NCI-H1092 (cell line): ENCODE measurements at places on chromosomes 5 and 9.

DNA sequence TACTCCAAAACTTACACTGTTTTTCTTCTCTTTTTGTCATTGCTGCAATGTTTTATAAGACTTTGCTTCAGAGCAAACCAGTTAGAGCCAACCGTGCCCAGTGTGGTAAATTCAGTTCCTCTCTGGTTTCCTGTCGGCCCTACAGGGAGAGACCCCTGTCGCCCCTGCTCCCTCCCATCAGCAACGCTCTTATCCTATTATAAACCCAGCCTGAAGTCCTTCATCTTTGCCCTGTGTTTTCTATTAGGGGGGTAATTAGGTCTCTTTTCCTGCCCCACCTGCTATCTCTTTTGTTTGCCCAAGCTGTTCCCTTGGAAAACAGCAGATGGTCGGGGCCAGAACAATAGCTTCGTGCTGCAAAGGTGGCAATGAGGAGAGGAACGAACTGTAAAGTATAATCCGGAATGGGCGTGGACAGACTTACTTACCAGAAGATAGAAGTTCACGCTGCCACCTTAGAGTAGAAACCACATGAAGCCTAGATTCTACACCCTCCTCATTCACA is 21.4 kb upstream of the OTULINL start:
- DNase-seq, result peak; percentile 64

DNA sequence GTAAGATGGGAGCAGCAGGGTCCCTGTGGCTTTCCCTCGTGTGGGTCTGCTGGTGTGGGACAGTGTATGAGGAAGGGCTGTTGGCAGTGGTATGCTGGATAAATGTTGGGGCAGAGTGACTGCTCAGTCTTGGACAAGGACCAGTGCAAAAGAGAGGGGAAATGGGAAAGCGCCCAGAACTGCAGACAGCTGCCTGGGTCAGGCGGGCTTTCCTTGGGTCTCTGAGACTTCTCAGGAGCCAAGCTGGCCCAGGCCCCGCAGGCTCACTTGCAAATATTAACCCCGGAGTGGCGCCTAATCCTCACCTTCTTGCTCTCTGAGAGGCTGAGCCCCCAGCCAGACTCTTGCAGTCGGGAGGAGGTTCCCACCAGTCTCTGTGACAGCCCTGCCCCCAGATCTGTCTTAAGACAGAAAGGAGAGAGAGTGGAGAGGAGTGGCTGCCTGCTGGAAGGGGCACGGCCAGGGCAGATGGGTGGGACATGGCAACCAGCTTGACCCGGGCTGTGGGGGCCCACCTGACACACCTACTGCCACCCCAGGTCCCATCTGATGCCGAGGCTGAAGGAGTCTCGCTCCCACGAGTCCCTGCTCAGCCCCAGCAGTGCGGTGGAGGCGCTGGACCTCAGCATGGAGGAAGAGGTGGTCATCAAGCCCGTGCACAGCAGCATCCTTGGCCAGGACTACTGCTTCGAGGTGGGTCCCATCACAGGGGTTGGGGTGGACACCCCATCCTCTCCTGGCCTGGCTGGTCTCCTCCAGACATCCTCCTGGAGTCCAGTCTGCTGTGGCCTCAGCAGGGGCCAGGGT is 105.2 kb downstream of the DAB2IP start:
- no peak for DNase-seq

- DNase-seq, result no peak
Observed at GRCh38 chr9:135359764-135360163, 119.8 kb upstream of the PPP1R26 start.

DNA sequence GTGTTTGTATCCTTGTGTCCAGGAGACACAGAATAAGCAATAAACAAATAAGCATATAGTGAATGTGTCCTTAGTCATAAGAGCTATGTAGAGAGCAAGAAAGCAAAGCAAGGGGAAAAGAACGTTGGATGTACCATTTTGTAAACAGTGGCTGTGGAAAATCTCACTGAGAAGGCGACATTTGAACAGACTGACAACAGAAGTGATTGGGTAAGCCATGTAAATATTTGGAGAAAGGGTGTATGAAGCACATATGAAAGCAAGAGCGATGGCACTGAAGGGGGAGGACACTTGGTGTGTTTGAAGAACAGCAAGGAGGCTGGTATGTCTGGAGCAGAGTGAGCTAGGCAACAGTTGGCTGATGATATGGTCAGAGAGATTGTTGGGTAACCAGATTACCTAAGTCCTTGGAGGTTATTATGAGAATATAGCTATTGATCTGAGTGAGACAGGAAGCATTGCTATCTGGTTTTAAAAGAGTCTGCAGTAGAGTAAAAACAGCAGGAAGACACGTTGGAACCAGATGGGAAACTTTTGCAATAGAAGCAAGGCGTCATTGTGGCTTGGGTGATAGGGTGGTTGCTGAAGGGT is 115.5 kb upstream of the IL7R start:
- no peak for DNase-seq

GRCh38 chr5:87095787-87096186 is 171.9 kb upstream of the RASA1 start:
- no peak for DNase-seq

GRCh38 chr9:129653823-129654553 is 11.5 kb upstream of the PRRX2 start:
- DNase-seq, result no peak

DNA sequence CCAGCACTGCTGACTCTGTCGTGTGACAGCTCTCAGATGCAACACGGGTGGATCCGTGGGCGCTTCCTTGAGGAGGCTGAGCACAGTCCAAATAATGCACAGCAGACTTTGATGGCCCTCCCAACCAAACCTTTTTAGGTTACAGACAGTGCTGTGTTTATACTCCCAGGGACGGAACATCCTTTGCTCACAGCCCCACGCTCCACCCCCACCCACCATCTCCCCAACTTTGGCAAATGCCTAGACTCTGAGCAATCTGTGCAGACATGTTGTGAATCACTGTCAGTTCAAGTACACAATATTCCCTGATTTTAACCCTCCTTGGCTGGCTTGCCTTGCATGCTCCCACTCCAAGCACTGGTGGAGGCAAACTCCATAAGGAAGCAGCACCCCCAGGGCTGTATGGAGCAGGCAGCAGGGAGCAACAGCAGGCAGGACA is 324.6 kb downstream of the MLLT3 start:
- no peak for DNase-seq

- no peak for DNase-seq
Observed at GRCh38 chr5:131846536-131846935, 49.7 kb upstream of the FNIP1 start.

GRCh38 chr9:134689321-134690181 is 47.9 kb downstream of the COL5A1 start:
- no peak for DNase-seq

GRCh38 chr5:172373680-172374079 is 80.6 kb downstream of the SH3PXD2B start:
- DNase-seq, result no peak

DNA sequence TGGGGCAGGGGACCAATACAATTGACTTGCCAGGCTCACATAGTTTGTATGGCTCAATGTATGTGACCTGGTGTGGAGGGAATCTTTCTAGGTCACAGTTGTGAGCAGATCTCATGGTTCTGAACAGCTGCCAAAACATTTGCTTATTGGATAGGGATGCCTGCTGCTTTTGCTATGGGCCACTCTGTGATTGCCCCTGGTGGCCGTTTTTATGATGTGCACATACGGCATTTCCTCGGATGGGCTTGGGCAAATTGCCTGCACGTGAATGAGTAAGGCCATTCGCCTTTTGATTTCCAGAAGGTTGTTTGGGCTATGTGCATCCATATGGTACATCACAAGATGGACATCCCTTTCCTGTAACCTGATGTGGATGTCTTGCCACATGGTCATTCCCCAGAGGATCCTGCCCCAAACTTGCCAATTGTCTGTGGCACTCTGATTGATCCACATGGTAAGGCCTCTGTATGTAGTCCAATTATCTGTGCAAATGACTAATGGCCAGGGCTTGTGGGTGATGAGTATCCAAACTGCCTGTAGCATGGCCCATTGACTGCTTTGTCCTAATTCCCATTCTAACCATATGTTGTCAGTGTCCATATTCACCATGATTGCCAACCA is 10.7 kb upstream of the SLC22A4 start:
- no peak for DNase-seq
